ENCODE measurements at places on chromosomes 4 and X.

DNA sequence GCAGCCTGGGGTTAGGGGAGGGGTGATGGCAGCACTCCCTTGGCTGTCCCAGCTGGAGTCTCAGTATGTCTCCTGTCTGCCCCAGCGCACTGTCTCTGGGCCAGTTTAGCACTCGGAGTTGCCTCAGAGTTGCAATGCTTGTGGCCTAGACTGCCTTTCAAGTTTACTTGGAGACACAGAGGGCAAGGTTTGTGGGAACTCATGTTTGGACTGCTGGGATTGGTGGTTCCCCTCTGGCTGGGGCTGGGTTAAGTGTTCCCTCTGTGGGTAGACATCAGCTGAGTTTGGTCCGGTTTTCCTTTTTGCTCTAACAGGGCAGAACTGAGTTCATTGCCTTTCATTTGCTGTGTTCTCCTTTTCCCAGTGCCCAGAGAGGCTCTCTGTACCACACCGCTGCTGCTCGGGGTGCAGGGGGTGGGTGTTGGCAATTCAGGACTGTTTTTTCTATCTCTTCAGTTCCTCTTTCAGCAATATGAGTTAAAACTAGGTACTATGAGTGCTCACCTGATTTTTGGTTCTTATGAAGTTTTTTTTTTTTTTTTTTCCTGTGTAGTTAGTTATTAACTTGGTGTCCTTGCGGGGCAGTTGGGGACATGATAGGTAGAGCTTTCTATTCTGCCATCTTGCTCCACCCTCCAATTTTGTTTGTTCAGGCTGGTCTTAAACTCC lies 17.2 kb downstream of the RAB33B start:
- DNase-seq: no peak

DNA sequence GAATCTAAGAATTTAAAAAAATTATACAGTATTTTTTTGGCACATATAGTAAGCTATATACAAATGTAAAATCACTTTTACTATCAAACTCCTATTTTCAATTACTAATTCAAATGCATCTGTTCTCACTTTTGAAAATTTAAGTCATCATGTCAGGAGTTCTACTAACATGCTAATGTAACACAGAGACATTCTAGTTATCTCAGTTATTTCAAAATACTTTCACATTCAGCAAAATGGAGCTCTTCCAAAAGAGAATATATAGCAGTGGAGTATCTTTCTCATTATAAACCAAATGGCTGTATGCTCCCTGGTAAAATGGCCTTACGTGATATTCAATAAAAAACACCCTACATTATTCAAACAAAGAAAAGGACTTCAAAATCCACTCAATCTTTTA lies 42.3 kb downstream of the RFC1 start:
- no peak for DNase-seq

DNA sequence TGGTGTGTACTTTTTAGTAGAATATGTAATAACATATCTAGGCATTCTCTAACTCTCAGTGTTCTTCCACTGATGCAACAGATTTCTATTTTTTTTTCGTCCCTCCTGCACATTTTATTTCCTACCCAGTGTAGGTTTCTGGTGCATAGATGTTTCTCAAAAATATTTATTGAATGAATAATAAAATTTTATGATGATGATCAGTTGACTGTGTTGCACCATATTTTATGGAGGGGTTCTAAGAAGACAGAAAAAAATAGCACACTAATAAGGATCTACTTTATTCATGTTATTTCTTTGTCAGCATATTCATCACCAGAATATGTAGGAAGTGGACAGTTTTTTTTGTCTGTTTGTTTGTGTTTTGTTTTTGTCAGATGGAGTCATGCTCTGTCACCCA lies 2529.3 kb downstream of the ARAP2 start:
- no peak for DNase-seq

- DNase-seq: no peak
Measured at GRCh38 chr4:88367826-88368225, 10.8 kb upstream of the HERC6 start.

- no peak for DNase-seq
Measured at GRCh38 chrX:106467943-106468342, 143.8 kb upstream of the RADX start.

- no peak for DNase-seq
Measured at GRCh38 chr4:145102619-145103018, 4.5 kb downstream of the ABCE1 start.

- no peak for DNase-seq
Measured at GRCh38 chrX:29640106-29640505, 575.3 kb upstream of the MAGEB2 start.

DNA sequence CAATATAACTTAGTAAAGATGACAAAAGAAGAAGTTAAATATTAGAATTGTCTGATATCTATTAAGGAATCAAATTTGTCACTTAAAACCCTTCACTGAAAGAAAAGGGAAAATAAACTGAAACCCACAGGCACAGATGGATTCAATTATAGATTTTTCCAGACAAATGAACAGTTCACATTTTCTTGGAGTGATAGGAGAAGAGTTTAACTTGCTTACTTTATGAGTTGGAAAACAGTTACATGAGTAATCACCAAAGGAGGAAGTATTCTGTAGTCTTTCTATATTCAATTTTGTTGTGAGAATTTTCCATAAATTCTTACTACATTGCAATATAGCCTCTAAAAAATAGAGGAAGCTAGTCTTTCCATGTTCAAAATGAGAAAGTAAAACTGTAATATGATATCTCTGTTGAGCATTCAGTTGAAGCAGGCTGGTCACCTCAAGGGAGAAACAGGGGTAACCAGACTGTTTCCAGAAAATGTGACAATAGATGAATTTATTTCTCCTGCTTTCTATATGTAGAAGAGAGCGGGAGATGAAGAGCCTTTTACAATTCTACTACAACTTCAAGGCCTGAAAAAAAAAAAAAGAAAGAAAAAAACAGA lies 330.3 kb upstream of the EPHA5 start:
- peak; percentile 13 for DNase-seq

DNA sequence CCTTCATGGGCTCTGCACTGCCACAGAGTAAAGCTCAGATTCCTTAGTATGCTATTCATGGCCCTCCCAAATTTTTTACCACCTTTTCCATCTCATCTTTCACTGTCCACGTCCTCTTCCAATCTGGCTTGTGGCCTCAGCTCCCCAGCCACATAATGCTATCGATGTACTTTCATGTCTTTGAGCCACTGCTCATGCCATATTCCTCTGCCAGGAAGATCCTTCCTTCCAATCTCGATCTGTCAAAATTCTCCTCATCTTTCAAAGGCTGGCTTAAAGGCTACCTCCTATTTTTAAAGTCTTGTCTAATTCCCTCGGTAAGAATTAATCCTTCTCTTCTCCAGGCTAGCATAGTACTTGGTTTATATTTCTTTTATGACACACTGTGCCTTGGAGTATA lies 233.3 kb upstream of the GPC4 start:
- DNase-seq: no peak

DNA sequence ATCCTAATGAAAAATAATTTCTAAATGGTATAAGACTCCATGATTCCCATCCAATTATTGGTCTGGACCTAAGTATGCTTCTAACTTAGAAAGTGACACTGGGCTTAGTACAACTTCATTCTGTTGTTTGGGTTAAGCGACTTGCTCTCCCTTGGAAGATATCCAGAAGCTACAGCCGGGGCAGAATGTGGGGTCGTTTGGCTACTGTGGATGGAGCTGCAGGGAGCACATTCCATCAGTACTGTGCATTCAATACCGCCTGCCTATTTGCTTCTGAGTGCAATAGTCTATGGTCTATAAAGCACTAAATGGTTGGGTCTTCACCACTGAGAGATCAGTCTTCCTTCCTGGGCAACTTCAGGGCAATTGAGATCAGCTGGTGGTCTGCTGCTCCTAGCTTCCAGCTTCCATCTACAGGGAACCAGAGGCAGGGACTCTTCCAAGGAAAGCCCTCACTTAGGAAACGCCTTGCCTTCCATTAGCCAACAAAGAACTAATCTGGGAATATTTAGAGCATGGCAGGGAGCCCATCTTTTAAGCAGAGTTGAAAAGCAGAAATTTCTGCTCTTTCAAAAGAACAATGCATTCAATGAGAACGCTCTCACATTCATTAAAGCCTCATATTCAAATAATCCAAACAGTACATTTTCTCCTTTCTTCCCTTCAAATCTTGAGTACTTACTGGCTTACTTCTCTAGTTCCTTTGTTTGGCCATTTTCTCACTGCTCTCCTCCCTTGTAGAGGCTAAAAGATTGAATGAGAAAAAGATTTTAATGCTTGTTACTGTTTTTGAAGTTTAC lies 1049.9 kb upstream of the TENM3 start:
- DNase-seq: no peak

- no peak for DNase-seq
Measured at GRCh38 chr4:13171292-13172057, 312.7 kb downstream of the RAB28 start.

DNA sequence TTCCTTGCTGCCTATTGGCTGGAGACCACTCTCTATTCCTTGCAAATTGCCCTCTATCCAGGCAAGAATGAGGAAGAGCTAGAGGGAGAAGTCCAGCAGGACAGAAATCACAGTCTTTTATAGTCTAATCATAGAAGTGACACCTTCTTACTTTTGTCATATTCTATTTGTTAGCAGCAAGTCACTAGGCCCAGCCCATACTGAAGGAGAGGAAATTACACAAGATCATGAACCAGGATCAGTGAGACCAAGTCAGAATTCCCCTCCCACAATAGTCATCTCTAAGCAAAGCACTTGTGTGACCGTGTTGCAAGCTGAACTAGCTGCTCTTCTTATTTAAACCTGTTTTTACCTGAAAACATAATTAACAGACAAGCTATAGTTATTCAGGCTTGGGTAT lies 317.7 kb downstream of the INPP4B start:
- no peak for DNase-seq

DNA sequence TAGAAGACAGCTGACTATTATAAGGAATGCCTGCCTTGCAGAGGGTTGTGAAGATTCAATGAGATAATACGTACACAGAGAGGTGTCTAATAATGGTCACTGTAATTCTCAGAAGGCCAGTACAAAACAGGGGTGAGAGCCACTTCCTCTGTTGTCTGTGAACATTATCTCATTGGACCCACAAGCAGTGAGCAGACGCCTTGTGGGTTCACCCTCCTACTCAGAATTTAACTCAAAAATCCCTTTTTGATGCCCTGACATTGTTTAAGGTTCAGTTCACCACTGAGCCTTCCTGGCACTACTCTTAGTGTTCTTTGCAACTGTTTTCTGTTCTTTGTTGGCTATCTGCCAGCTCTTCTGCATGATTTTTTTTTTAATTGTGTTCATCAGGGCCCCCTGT lies 467.4 kb downstream of the BCOR start:
- no peak for DNase-seq

- peak; percentile 14 for DNase-seq
Measured at GRCh38 chrX:49079489-49080428, at the start of gene WDR45. WDR45 (minus strand) TSS chrX:49079887; CDS start chrX:49078095, 1,792 bp downstream.

DNA sequence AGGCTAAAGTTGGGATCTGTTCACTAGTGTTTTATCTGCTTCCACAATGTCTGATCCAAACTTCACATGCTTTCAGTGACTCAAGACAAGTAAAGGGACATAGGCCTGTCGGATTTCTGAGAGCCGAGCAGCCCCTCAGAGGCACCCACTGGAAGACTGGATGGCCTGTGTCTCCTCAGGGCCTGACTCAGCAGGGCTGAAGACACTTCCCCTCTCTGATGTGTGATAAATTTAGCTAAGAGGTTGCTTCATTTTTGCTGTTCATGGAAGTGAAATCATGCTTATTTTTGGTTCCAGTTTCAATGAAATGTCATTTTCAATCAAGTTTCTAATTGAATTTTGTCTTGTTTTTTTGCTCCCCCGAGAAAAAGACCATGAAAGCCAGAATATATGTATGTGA lies 93.7 kb downstream of the MXRA5 start:
- no peak for DNase-seq

GRCh38 chrX:69303231-69303630 lies 138.0 kb upstream of the PJA1 start:
- no peak for DNase-seq

DNA sequence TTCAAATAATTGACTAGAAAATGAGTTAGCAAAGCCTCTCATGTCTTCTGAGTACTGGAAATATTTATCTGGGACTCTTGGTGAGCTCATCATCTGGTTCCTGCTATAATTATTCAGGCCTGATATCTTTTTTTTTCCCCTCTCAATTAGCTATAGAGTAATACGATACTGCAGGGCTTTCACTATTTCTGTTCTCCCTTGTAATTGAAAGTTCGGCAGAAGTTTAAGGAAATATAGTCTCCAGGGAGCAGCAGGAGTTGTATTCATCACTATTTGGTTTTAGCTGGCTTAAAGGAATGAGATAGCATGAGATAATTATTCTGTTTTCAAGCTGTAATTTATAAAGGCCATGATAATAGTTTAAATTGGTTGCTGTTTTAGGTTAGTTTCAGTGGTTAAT lies 378.6 kb upstream of the EPHA5 start:
- peak; percentile 4 for DNase-seq

DNA sequence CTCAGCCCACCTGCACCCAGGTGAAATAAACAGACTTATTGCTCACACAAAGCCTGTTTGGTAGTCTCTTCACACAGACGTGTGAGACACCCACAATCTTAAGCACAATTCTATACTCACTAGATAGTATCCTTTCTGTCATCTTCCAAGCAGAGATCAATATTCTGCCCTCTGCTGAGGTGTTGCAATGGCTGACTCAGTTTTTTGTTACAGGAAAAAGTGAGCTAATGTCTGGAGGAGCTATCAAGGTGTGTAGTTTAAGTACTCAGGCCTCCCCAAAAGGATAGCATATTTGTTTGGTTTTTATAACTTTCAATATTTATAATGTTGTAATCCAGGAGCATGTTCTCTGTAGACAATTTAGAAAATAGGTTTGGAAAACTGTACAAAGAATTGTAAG lies 775.2 kb upstream of the POU3F4 start:
- DNase-seq: no peak

DNA sequence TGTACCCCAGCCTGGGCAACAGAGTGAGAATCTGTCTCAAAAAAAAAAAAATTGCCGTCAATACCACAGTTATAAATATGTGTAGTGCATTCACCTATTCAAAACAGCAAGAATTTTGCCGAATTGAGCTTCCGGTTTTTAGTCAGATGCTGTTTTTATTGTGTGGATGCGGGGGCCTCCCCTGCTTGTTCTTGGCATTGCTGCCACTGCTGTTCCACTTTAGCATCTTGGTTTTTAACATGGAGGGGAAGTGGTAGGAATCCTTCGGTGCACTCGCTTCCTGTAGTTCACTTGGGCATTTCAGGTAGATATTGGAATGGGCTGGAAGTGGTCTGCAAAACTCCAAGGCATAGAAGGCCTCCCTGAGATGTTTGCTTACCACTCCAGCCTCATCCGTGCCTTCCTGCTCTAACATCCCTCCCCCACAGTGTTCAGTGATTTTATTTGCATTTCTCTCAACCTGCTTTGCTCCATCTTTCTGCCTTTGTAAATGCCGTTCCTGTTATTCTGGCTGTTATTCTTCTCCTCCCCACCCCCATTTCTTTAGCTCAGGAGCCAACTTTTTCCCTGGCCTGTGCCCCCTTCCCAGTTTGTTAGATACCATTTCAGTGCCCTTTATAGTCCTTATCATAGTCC lies 25.5 kb downstream of the MOB1B start:
- no peak for DNase-seq

- no peak for DNase-seq
Measured at GRCh38 chr4:1604706-1605205, 79.4 kb downstream of the FAM53A start.

GRCh38 chr4:85812776-85813175 lies 337.8 kb downstream of the ARHGAP24 start:
- no peak for DNase-seq

- no peak for DNase-seq
Measured at GRCh38 chr4:80911458-80911857, 119.0 kb upstream of the BMP3 start.
